ENCODE measurements at places on chromosomes 5 and 9.

GRCh38 chr5:125026867-125027731 lies 280.7 kb upstream of the ZNF608 start:
- no peak for DNase-seq

- no peak for DNase-seq
Measured at GRCh38 chr5:175920231-175920811, 47.8 kb downstream of the THOC3 start.

DNA sequence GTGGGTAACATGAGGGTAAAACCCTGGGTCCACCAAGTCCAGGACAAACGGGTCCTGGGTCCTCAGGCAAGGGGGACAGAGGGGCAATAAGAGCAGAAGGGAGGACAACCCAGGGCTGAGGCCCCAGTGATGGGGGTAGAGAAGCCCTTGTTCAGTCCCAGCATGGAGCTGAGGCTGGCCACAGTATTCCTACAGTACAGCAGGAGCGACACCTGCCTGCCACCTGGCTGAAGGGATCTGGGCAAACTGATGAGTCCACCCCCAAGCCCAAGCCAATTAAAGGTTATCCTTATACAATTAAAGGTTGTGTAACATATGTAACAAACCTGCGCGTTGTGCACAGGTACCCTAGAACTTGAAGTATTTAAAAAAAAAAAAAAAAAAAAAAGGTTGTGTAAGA lies 97.7 kb upstream of the LRRTM2 start:
- DNase-seq = no peak

- DNase-seq = no peak
Measured at GRCh38 chr5:179494774-179495526, 55.4 kb upstream of the RUFY1 start.

DNA sequence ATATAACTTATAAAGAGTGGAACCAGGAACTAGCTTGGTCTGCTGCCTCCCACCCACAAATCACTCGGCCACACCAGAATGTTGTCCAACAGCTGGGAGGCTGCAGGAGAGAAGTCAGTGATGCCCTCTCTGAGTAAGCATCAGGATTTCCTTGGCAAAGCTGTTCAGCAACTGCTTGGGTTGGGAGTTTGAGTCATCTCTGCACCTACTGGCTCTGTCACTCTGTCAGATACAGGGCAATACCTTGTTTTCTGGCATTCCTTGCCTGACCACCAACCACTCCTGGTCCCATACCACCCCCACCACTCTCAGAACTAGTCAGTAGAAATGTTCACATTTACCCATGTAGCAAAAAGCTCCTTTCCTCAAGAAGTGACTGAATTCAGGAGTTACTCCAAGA lies 36.8 kb upstream of the GCNT4 start:
- no peak for DNase-seq

GRCh38 chr9:98074115-98074990 lies 17.8 kb downstream of the NANS start:
- peak; percentile 36 for DNase-seq

- DNase-seq = no peak
Measured at GRCh38 chr5:172832383-172833315, 1.4 kb upstream of the ERGIC1 start.

DNA sequence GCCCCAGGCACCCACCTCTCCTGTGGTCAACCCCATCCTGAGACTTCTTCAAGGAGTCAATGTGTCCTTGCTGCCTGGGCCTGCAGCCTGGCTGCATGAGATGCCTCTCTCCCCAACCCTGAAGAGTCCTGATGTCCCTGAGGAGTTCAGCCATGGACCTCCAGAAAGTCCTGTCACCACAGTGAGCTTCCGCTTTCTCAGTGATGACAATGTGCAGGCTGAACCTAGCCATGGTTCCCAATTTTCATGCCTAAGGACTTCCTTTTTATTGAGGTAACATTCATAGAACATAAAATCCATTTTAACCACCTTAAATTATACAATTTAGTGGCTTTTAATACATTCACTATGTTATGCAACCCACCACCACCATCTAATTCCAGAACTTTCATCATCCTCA lies 29.1 kb downstream of the DAP start:
- DNase-seq = peak; percentile 38
